ENCODE measurements at places on chromosomes 1 and 21.

DNA sequence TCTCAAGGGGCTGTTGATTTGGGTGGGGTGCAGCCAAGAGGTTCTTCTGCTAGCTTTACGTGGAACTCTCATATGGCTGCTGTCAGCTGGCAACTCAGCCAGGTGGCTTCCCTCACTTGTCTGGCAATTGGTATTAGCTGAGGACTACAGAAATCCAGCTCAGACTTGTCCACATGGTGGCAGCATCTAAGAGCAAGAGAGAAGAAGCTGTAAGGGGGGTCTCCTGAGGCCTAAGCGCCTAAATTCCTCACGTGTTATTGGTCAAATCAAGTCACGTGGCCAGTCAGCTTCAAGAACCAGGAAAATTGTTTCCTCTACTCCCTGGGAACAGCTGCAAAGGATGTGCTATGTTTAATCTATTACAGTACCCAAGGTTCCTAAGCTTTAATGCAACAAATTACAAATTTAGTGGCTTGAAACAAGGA is 4.2 kb upstream of the DYRK3 start:
- DNase-seq, result peak; percentile 58

- DNase-seq, result no peak
Measured at GRCh38 chr1:245105815-245106410, 48.9 kb upstream of the KIF26B start.

GRCh38 chr1:54542120-54542961 is 5.7 kb upstream of the ACOT11 start:
- DNase-seq, result peak; percentile 70

DNA sequence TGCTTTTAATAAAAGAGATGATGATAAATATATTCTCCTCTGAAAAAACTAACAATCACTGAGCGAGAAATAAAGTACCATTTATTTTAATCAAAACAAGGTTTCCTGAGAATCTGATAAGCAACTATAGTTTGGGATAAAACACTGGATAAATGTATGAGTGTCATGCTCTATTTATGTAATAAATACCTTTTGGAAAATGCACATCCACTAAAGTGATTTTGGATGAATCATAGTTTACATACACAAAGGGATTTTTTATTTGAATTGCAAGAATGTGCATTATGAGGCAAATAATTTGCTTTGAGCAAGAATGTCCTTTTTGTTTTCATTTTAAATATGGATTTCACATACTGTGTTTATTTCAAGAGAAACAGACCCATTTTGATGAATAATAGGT is 1483.5 kb downstream of the MRPL39 start:
- no peak for DNase-seq
